ENCODE measurements at places on chromosomes 7 and 10.

DNA sequence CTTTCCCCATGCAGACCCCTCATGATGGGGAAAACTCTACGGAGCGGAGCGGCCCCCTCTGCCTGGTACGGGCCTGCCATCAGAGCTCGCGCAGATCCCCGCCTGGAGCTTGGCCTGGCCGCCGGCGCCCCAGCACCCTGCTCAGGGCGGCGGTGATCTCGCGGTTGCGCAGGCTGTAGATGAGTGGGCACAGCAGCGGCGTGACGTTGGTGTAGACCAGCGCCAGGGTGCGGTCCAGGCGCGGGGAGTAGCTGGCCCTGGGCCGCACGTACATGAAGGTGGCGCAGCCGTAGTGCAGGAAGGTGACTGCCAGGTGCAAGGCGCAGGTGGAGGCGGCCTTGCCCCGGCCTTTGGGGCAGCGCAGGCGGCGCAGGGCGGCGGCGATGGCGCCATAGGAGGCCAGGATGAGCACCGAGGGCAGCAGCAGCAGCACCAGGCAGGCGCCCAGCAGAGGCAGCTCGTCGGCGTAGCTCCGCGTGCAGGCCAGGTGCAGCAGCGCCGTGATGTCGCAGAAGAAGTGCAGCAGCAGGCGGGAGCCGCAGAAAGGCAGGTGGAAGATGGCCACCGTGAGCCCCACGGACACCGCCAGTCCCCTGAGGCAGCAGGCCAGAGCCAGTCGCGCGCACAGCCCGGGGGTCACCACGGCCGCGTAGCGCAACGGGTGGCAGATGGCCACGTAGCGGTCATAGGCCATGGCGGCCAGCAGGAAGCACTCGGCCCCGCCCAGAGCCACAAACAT, 33.4 kb downstream of the TAS2R41 start:
- no peak for DNase-seq

GRCh38 chr7:738723-739454, 11.8 kb upstream of the PRKAR1B start:
- DNase-seq: no peak

DNA sequence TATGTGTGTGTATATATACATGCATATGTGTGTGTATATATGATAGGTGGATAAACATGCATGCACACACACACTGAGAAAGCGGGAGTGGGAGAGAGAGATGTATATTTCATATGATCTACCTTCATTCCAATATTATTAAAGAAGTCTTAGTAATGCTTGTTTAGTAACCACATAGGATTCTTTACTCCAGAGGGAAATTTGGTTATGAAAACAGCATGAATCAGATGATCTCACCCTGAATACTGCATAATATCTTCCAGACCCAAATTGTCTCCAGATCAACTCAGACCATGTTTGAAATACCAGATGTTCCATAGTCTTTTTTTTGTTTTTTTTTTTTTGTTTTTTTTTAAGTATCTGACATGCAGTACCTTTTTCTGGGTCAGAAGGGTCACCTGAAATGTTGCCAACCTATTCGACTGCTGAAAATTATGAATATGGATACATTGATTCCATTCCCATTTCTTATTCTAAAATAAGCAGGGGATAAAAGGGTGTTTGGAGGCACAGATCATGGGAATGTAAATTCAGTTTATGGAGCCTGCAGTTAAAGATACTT, 17.4 kb downstream of the TES start:
- DNase-seq: no peak

GRCh38 chr7:6163402-6163801, 109.0 kb downstream of the CYTH3 start:
- DNase-seq: no peak

GRCh38 chr7:28272461-28272877, 91.9 kb upstream of the JAZF1 start:
- DNase-seq: peak; percentile 50

Measured in CD4-positive, alpha-beta T cell treated with Interleukin-6 for 4 hours (primary cell).